Stimulated activated CD4-positive, alpha-beta T cell treated with anti-CD3 and anti-CD28 coated beads, Interleukin-1b, Interleukin-23, amount 100 ng/mL, for 24 hours (primary cell): ENCODE measurements at places on chromosomes 1 and 21.
A peak's percentile ranks its signal among the peaks of the same experiment; 100 is the strongest.

- DNase-seq: no peak
These were observed 529.9 kb upstream of the BEND5 start for GRCh38 chr1:49306507-49307070.

DNA sequence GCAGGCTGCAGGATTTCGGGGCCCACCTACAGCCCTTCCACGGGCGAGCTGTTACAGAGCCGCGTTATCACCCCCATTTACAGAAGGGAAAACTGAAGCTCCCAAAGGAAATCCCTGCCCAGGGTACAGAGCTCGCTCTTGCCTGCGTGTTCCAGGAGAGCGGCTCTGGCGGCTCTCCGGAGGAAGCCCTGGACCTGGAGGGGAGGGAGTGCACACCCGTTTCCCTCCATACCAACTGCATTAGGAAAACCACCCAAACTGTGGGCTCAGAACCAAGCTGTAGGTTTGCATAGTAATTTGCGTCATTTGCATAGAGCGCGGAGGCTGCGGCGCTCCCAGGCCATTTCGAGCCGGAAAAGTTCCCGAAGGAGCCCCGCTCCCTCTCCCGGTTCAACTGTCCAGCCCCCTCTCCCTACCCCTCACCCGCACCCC is 24.7 kb upstream of the ADGRB2 start:
- no peak for DNase-seq

GRCh38 chr1:26862781-26863684 is at the start of gene SFN:
SFN (plus strand) TSS chr1:26863149; CDS start chr1:26863213, 64 bp downstream.
- DNase-seq: no peak

DNA sequence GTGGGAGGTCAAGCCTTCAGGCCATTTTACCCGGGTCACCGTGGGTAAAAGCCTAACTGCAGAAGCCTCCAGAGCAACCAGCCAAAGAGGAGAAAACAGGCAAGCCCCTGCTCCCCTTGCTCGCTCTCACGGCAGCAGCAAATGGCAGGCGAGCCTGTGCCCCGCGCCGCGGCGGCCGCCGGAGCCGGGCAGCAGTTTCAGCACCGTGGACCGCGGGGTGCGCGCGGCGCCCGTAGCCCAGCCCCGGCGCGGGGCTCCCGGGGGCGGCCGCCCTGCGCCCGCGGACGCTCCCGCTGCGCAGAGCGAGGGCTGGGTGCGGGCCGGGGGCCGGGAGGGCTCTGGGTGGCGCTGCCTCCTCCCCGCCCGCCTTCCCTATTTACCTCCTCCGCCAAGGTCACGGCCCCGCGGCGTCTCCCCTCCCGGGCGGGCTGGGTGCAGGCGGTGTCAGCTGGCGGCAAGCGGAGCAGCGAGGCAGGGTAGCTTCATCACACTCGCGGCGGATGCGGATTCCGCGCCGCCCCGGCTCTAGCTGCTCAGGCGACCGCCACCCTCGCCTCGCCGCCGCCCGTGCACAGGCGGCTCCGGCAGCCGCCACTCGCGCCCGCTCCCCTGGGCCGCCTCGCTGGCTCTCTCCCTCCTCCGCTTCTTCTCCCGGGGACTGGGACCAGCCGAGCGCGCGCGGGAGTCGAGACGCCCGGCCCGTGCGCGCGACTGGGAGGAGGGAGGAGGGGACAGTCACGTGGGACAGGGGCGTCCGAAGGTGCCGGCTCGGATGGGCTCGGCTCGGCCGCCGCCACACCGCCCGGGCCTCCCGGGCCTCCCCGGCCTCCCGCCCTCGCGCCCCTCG is at the start of gene RGS7:
TSS of gene RGS7 (minus strand) at position 687 of the 847 bp plus-strand sequence.
- DNase-seq: no peak

DNA sequence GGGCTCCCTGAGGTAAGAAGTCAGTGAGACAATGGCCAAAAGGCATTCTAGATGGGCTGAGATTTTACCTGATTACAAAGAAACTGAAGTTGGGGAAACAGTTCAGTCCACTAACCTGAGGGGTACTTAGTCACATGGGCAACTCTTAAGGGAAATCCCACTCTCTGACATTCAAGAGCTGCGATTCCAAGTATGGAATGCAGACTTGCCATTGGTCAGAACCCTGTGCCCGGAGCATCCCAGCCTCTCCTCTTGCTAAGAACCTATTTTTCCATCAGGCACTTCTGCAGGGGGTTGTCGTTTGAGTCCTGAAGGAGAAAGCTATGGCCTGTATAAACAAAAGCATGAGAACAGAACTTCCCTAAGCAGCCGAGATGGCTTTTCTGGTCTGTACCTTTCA is 434.9 kb upstream of the DAB1 start:
- no peak for DNase-seq

GRCh38 chr1:218025454-218025853 is 259.6 kb upstream of the RRP15 start:
- DNase-seq: no peak

DNA sequence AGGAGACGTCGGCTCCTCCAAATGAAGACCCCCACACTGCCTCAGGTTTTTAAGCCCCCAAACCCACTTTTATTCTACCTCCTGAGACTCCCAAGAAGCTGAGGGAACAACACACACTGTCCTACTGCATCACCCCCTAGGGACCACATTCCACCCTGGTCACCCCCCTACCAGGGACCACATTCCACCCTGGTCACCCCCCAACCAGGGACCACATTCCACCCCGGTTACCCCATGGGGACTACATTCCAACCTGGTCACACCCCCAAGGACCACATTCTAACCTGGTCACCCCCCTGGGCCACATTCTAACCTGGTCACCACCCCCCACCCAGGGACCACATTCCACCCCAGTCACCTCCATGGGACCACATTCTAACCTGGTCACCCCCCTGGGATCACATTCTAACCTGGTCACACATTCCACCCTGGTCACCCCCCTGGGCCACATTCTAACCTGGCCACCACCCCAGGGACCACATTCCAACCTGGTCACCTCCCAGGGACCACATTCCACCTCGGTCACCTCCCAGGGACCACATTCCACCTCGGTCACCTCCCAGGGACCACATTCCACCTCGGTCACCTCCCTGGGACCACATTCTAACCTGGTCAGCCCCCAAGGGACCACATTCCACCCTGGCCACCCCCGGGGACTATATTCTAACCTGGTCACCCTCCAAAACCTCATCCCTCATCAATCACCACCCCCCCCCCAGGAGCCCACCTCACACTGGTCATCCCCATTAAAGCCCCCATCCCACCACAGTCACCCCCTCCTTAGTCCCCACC is 587.6 kb downstream of the NPHP4 start:
- DNase-seq: no peak

GRCh38 chr1:165849353-165850133 is 22.1 kb downstream of the UCK2 start:
- DNase-seq: no peak

DNA sequence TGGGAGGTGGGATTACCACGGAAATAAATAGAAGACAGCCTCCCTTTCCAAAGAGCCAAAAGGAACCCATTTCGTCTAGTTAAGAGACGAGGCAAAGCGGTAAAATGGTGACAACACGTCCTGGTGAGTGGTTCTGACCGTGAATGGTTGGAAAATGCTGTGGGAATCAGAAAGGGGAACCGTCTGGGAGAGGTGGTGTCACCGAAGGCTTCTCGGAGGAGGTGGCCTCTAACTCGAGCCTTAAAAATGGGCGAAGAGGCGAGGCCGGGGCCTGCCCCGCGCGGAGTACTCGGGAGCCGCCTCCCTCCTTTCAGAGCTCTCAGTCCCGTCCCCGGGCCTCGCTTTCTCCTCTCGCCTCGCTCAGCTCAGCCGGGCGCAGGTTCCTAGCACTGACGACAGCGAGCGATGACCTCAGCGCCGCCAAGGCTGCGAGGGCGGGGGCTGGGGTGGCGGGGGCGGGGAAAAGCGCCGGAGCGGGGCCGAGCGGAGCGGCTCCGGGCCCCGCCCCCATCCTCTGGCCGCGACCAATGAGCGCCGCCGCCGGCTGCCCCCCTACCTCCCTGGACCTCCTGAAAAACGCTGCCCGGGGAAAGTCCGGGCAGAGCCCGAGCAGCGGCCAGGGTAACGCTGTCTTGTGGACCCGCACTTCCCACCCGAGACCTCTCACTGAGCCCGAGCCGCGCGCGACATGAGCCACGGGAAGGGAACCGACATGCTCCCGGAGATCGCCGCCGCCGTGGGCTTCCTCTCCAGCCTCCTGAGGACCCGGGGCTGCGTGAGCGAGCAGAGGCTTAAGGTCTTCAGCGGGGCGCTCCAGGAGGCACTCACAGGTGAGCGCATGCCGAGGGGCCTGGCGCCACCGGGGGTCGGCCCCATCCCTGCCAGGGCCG is at the start of gene BTG2:
TSS of gene BTG2 (plus strand) at position 601 of the 890 bp plus-strand sequence. CDS start at position 689, 88 bp downstream.
- peak; percentile 86 for DNase-seq

DNA sequence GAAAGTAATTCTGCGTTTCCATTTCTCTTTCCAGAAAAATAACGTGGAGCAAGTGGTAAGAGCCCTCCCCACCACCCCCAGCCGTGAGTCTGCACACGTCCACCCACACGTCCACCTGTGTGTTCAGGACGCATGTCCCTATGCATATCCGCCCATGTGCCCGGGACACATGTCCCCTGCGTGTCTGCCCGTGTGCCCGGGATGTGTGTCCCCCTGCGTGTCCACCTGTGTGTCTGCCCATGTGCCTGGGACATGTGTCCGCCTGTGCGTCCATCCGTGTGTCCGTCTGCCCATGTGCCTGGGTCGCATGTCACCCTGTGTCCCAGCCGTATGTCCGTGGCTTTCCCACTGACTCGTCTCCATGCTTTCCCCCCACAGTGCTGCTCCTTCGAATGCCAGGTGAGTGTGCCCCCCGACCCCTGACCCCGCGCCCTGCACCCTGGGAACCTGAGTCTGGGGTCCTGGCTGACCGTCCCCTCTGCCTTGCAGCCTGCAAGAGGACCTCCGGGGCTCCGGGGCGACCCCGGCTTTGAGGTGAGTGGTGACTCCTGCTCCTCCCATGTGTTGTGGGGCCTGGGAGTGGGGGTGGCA is 5.6 kb downstream of the COL6A1 start:
- no peak for DNase-seq

GRCh38 chr1:70043804-70044203 is 161.6 kb downstream of the LRRC40 start:
- no peak for DNase-seq

- DNase-seq: no peak
These were observed 31.4 kb upstream of the DENND1B start for GRCh38 chr1:197806718-197807117.

DNA sequence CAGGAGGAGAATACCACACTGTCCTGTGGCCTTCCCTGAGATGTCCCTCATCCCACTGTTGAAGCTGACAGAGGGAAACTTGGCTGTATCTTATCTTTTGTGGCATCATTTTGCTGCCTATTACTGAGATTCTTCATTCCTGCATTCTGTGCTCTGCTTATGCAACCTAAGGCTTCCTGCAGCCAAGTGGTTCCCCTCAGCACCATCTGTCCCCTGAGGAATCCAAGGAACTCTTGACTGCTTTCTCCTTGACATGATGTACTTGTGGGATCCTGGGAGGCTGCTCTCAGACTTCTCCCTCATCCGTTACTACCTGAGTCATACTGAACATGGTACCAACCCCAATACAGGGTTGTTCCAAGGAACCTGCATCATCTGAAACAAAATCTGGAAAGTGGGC is 21.1 kb upstream of the RIMKLA start:
- DNase-seq: no peak

DNA sequence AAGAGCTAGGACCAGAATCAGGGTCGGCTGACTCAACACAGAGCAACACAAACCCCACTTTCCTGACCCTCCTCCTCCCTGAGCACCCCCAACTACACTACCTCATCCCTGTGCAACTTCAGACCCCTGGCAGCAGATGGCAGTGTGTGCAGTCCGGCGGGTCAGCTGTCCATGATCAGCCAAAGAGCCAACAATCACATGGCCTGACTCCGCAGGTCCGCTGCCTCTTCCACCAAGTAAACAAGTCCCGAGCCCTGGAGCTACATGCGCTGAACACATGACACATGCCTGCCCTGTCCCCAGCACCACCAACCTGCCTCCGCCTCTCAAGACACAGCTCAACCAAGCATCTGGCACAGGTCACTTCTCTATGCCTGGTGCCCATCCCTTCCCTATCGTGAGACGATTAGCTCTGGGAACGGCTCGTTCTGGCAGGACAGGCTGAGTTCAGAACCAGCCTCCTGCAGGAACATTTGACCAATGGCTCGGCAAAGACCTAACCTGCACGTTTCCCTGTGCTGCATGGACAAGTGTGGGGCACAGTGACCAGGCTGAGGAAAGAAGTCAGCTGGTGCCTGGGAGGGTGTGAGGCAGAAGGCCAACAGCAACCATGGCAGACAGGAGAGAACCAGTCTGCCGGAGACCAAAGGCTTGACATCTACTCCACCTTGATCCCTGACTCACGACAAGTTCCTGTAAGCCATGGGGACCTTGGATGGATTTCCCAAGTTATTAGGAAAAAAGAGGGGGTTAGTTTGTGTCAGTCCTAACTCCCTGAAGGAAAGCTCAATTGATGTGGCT is 60.3 kb downstream of the CD46 start:
- DNase-seq: no peak

DNA sequence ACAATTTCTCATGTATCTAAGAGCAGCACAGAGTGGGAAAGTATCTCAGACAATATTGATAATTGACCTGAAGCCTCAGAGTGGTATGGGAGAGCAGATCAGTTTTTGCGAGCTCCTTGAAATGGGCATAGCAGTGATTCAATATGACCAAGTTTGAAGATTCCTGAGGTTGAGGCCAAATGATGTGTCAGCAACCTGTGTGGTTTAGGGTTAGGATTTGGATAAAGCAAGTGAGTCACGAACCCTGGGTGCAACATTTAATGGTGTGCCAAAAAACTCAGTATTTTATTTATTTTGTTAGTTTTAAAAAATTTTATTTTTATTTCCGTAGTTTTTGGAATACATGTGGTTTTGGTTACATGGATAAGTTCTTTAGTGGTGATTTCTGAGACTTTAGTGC is 92.5 kb upstream of the C21orf91 start:
- DNase-seq: no peak
